Stimulated activated CD8-positive, alpha-beta memory T cell treated with anti-CD3 and anti-CD28 coated beads, Interleukin-4, amount 100 ng/mL, for 4 hours (primary cell): ENCODE measurements at places on chromosomes 6 and 20.

- DNase-seq, result no peak
Measured at GRCh38 chr6:89242574-89243330, 25.6 kb upstream of the GABRR1 start.

- no peak for DNase-seq
Measured at GRCh38 chr6:33781131-33781975, 7.6 kb downstream of the LEMD2 start.

GRCh38 chr6:161870236-161870901 lies 596.5 kb upstream of the AGPAT4 start:
- DNase-seq, result no peak

DNA sequence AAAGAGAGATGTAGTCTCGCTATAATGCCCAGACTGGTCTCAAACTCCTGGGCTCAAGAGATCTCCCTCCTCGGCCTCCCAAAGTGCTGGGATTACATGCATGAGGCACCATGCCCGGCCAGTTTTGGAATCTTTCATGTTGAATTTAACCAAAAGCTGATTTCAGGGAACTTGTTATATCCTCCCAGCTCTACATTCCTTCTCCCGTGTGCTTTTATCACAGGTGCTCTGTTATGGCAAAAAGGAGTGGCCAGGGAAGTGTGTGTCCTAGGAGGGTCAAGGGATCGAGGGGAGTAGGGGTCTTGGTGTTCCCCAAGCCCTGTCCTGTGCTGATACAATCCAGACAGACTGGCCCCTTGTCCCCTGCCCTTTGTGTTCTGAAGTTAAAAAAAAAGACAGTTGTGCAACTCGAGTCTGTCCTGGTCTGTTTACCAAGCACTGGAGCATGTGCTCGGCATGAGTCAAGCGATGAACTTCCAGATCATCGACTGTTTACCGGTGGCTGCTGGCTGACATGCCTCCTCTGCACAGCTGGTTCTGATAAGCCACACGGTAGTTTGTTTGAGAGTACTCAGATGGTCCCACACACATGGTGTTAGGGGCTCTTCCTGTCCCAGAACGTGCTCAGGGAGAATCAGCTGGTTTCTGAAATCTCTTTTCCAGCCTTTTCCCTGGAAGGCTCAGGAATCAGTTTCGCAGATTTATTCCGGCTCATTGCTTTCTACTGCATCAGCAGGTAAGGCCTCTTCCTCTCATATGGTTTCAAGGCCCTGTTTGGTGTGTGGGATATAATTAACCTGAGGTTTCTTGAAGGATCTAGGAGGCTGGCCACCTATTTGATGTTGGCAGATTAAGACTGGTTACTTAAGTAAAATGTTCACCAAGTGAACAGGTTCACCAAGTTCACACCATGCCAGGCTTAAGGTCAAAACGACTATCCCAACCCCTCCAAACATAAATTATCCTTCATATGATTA lies 52.6 kb upstream of the NAA20 start:
- DNase-seq, result no peak

DNA sequence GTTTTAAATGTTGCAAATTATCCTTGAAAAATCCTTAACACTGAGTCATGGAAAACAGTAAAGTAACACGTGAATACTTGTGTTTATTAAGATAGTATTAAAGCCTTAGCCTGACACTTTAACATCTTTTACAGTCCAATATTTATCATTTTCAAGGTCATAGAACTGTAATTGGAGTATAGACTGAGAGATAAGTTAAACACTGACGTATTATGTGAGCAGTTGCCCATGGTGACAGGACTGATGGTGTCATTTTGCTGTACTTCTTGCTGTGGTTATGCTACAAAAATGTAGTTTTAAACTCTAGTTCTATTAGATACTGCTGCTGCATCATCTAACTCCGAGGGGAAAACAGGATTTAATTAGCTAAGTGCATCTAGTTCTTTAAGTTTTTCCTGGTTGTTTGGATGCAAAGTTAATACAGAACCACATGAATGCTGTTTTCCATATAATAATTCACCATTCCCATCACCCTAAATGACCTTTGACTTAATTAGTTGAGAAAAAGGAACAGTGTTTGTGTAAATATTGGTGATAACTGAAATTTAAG lies 37.8 kb downstream of the SLC2A12 start:
- DNase-seq, result no peak

DNA sequence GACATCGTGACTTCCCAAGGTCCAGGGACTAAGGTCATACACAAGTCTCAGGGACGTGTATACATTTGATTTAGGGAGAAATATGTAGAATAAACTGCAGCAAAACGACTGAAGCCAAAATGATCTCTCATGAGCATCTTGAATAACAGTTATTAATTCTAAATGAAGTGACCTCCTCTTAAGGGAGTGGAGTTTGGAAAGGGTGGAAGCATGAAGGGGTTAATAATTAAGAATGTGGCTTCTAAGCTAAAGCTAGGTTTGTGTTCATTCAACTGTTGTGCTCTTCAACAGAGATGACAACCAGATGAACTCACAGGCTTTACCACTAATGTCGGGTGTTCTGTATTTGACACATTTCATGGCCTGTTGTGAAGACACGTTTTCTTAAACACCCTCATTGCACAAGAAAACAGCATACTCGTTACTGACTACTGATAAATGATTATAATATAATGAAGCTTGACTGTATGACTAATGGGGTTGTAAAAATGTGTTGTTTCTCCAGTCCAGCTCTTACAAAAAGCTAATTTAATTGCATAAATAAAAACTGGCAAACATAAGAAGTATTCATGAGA lies 1.5 kb downstream of the PPP1R14C start:
- no peak for DNase-seq

GRCh38 chr6:166770216-166771116 lies 143.4 kb upstream of the RPS6KA2 start:
- DNase-seq, result no peak

- no peak for DNase-seq
Measured at GRCh38 chr20:47019121-47019824, 124.6 kb downstream of the EYA2 start.

- no peak for DNase-seq
Measured at GRCh38 chr20:51867251-51867650, 64.9 kb upstream of the SALL4 start.

DNA sequence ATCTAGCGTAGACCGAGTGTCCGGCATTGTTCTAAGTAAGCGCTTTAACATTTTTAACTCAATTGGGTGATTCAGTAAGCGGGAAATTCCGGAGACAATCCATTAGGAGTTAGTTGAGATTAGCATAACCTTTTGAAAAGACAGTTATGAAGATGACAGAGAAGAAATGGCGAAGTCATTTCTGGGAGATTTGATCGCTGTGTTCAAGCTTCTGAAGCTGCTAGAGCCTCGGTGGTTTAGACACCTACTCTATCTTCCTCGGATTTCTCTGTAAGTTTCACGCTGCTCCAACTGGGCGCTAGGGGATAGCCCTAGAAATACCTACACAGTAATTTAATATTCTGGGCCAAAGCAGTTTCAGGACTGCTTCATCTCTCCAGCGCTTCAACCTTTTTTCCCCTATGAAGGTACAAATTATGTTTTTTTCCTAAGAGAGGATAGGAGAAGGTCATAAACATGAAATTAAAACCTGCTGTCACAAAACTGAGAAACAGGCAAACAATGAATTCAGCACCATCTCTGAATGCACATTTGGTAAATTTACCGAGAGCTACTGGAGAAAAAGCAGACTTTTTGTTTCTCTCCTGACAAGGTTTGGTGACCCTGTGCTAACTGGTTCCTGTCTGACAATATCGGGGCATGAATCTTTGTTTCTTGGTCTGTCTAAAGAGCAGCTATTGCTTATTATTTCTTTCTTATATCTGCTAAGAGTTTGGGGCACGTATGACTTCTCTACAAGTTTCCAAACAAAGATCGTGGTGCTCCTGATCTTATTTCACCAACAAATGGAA lies 22.4 kb downstream of the ZNF311 start:
- no peak for DNase-seq

DNA sequence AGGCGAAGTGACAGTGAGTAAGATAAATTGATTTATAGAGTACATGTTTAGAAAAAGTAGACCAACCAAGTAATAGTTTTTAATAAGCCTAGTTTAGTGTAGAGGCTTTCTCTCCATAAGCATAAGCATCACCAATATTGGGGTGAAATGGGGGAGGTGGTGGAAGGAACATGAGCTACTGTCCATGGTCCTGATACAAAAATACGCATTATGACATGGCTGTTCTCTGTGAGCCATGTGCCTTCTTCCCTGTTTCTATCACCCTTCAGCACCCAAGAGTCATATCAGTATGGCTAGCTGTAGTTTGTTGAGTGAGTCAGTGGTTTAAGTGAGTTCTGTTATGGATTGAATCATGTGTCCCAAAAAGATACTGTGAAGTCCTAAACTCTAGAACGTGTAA lies 150.8 kb downstream of the EDN1 start:
- DNase-seq, result no peak

DNA sequence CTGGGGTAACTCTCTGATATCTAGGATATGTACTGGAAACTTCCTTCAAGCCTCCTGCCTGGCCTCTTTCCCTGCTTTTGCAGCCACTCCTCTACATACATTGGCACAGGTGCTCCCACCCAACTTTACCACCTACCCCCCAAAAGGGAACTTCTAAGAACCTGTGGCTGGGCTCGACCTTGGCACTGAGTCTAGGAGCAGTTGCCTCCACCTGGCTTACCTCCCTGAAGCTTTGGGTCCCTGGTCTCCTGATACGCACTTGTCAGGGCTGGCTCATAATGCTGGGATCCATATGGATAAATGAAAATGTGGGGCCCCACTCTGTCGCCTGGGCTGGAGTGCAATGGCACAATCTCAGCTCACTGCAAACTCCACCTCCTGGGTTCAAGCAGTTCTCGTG lies 56.2 kb downstream of the SSR1 start:
- no peak for DNase-seq

- DNase-seq, result no peak
Measured at GRCh38 chr6:10196090-10196489, 218.8 kb downstream of the TFAP2A start.

DNA sequence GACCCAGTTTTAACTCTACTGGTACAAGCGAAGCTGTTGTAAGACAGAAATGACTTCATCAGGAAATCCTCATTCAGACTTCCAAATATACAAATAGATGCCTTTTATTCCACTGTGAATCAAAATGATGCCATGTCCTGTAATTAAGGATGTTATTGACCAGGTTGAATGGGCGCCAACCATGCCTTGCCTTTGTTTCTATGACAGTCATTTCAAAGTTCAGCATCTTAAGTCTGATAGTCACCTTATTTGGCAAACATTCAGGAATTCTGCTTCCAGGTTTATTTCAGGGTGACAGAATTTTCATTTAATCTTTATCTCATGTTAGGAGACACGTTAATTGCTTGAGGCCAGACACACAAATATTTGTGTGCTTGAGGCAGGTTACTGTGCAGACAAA lies 592.8 kb upstream of the JAG1 start:
- DNase-seq, result no peak

GRCh38 chr20:11136691-11137090 lies 462.9 kb upstream of the JAG1 start:
- no peak for DNase-seq

- no peak for DNase-seq
Measured at GRCh38 chr6:13813621-13814175, 659 bp downstream of the MCUR1 start.

DNA sequence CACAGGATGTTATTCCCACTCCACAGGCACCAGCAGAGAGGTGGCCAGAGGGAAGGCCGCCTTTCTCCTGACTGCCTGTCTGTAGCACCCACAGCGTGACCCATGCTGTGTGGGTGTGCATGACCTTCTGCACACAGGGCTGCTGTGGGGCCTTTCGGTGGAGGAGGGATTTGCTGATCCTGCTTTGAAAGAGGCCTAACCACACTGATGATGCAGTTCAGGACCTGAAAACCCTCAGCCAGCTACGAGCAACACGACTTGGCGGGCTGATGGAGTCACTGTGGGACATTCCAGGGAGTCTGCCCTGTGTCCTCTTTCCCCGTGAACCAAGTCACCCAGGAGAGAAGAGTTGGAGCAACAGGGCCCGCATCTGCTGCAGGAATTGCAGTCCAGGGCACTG lies 49.1 kb downstream of the SYTL3 start:
- no peak for DNase-seq

- DNase-seq, result peak; percentile 35
Measured at GRCh38 chr6:35601331-35602132, 87.2 kb downstream of the FKBP5 start.

- no peak for DNase-seq
Measured at GRCh38 chr6:35603326-35604202, 85.2 kb downstream of the FKBP5 start.

DNA sequence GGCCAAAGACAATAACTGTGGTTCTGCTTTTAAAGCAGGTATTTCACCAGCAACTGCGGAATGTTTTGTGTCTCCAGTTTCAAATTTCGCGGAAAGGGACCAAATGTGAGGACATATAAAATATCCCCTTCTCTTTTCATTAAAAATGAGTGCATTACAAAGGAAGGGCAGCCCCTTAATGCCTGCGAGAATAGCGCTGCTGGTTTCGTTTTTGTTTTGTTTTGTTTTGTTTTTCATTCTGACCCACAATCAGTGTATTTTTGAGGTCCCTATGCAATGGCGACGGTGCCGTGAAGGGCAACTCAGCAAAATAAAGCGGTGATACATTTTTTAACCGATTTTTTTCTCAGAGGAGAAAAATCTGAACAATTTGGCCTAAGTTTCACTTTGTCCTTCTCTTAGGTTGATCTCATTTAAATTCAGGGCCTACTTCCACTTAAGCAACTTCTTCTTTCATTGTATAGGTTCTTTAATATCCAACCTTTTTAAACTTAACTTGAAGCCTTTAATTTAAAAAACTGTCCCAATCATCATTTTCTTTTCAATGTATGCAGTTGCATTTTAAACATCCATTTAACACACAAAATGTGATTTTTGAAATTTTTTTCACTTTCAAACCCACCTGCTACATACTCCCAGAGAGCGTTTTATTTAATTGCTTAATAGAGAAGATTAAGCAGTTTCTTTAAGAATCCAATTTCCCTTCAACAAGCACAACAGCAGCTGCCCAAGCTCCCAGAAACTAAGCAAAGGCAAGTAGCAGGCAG lies 2.9 kb upstream of the HIVEP2 start:
- no peak for DNase-seq

- no peak for DNase-seq
Measured at GRCh38 chr20:1669304-1669703, 11.7 kb upstream of the SIRPG start.

DNA sequence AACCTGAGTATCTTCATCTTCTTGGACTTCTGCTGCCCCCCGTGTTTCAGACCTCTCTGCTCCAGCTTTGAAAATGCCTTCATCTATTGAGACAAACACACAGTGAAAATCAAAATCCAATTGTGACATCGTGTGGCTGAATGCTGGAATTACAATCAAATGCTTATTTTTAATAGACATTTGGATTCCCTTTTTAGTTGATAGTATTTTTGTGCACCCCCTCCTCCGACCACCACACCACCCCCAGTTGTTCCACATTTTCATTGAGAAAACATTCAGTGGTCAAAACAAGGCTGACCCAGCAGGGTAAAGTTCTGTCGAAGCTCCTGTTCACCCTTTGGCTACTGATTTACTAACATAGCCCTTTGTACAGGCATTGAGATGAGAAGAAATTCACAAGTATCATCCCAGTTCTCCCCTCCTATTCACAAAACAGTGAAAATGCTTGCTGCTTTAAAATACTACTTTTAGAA lies 79.0 kb downstream of the NRSN1 start:
- DNase-seq, result no peak
